ENCODE measurements at places on chromosomes 7 and 10.

DNA sequence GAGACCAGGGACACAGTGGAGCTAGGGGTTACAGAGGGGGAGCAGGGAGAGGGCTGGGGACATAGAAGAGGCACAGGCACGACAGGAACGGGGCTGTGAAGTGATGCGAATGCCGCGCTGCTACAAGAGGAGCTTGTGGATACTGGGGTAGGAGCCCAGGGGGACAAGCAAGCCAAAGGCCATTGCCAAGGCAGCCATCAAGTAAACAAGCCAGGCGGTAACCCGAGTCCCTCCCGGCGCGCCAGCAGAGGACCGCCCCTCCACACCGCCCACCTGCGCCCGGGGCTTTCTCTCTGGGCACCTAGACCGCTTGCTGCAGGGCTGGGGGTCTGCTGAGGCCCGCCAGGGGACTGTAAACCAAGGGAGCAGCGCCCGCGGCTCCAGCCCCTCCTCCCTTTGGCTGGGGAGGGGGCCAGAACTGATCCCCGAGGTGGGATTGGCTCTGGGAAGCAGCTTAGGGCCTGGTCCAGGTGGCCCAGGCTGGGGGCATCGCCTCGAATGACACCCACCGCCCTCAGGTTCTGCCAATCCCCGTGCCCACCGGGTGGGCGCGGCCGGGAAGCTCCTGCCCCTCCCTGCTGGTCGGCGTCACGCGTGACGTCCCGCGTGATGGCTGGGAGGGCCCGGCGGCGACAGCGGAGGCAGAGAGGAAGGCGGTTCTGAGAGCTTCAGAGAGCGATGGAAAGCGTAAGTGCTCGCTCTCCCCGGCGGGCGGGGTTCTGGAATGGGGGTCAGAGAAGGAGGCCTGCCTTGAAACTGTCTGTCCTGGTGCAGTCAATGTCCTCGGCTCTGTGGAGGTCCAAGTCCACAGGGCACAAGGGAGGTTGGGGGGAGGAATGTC is 982 bp downstream of the SFXN3 start:
- peak; percentile 72 for DNase-seq

DNA sequence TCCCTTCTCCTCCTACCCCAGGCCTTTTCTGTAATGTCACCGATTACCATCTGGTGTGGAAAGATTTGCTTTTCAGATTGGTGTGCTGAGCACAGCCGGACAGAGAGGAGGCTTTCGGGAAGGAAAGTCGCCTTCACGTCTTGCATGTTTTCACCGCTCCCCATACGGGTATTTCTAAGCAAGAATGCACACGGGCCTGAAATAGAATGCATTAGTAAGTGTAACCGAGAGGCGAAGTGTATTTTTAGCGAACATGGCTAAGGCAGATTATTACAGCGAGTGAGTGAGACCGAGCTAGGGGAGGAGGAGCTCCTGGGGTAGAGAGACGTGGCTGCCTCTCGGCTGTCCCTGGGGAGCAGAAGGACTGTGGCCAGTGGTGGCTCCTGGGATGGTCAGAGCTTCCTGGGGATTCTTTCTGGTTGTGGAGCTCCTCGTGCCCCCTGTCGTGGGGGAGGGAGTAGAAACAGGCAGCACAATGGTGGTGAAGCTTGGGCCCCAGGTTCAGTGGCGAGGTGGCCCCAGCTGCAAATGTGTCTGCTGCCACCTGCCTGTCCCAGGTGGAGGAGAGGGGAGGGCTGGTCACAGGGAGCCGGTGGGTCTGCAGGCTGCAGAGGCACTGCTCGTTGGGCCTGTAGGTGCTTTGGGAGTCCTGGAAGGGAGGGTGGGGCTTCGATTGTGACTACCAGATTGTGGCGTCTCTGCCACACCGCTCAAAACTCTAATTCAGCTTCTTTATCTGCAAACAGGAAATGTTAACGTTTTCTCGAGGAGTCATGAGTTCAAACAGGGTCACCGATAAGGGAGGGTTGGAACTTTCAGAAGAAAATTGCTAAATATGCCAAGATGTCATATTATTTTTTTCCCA is 135.8 kb downstream of the CAMK1D start:
- peak; percentile 92 for DNase-seq

GRCh38 chr7:121882731-121883130 is 9.8 kb downstream of the PTPRZ1 start:
- DNase-seq: no peak

GRCh38 chr10:105358911-105359310 is 717.8 kb downstream of the SORCS3 start:
- DNase-seq: no peak

All from trophoblast cell (in vitro differentiated cells and primary cell).